Left lobe of liver (tissue), 2 donors: ENCODE measurements at places on chromosomes 3 and 15. TPM values are rescaled to one million over a fixed set of nuclear protein-coding genes. Genes with fewer than 3 reads are reported as not detected.

VGLL3 gene
- 0.33 TPM for total RNA-seq

GRCh38 chr3:119748991-119749390 is 32.9 kb upstream of the NR1I2 start:
- no peak for DNase-seq

DNA sequence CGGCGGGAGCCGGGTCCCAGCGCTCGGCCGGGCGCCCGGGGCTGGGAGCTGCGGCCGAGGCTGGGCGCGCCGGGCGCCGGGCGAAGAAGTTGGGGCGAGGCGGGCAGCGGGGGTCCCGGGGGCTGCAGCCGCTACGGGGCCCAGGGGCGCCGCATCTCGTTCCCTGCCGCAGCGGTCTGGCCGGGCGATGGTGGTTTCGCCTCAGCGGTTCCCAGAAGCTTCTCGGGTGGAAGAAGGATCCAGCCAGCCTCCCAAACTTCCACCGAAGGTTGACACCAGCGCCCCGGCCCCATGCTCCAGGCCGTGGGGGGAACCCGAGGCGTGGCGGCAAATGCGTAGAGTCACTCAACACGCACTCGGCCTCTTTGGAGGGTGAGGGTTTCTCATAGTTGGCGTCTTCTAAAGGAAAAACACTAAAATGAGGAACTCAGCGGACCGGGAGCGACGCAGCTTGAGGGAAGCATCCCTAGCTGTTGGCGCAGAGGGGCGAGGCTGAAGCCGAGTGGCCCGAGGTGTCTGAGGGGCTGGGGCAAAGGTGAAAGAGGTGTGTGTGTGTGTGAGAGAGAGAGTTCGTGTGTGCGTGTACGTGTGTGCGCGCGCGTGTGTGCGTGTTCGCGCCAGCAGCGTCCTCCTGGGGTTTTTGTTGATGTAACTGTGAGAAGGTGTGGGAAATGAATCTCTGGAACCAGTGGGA is 940 bp downstream of the BOC start:
- DNase-seq: no peak

DNA sequence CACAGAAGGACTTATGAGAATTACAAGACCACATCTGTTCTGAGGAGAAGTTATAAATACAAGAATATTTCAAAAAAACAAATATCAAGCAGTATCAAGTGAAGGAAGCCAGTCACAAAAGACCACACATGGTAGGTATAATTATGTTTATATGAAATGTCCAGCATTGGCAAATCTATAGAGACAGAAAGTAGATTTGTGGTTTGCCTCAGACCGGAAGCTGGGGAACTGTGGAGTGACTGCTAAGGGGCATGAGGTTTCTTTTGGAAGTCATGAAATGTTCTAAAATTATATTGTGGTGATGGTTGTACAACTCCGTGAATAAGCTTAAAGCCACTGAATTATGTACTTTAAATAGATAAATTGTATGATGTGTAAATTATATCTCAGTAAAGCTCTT is 136.9 kb downstream of the FRMD5 start:
- no peak for DNase-seq

DNA sequence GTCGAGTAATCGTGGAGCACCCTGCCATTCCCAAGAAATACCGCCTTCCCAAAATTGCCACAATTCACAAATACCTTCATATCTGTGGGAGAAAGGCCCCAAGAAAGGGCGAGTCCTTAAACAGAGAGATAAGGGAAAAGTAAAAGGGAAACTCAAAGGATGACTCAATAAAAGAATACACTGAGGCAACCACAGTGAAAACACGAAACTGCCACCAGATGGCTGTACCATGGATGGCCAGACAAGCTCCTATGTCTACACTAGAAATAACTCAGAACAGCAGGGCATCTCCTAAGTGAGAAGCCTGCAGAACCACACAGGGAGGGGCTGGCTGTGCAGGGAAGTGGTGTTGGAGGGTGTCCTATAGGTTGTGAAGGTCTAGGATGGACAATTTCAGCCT is 25.0 kb downstream of the SRGAP3 start:
- DNase-seq: no peak

FBXO40 gene
- 0.03 TPM for total RNA-seq

GOLGA6B gene
- 1.4 TPM for total RNA-seq
